ENCODE measurements at places on chromosomes 13 and 19. TPM values are rescaled to one million over a fixed set of nuclear protein-coding genes. Genes with fewer than 3 reads are reported as not detected.

Gene KLK5
- not detected for total RNA-seq

Gene PSG6
- total RNA-seq, result 0.32 TPM

DNA sequence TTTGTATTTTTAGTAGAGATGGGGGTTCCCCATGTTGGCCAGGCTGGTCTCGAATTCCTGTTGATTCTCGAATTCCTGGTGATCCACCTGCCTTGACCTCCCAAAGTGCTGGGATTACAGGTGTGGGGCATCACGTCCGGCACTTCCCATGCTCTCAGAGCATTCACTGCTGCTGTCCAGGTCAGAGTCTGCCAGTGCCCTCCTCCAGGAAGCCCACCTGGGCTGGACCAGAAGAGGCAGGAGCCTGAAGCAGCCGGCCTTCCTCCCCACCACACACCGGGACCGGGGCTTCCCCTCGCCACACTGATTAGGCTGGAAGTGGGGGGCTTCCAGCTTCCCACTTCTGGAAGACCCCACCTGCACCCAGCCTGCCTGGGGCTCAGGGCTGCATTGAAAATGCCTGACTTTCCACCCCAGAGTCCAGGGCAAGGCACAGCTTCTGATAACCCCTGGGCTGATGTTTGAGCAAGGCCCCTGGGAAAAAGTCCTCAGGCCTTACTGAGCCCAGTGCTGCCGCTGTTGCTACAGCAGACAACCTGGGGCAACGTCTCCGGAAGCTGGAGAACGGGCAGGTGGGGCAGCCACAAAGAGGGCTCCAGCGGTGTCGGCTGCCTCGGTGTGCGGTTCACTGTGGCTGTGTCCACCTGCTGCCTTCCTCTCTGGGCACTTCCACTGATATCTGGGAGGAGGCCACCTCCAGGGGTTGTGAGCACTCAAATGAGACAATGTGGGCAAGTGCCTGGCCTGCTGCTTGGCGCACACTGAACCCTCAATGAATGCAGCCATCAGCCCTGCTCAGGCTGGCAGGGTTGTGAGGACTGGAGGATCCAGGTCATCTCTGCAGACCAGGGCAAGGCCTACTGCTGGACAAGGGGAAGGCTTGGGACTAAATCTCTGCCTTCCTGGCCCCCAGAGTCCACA lies 22.6 kb downstream of the CEBPA start:
- DNase-seq, result no peak

DNA sequence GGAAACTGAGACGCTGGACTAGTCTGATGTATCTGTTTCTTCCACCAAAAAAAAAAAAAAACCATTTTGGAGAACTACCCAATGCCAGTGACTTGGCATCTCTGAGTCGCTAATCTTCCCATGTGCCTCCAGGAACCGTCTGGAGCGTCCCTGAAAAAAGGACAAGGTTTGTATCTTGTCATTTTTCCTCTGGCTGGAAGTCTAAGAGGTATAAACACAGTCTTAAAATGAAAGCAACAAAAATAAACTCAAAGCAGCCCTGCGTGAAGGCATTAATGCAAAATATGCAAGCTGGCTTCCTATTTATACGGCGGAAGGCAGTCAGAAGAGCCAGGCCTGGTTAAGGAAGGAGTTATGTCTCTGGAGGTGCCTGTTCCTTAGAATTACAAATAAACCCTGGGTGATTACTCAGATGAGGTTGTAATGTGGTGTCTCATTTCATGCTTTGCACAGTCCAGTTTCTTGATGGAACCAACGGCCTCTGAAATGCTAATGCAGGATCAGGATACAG lies 20.3 kb downstream of the ACTN4 start:
- peak; percentile 88 for DNase-seq

GRCh38 chr19:677201-677600 lies 1.0 kb downstream of the FSTL3 start:
- DNase-seq, result peak; percentile 92

- DNase-seq, result peak; percentile 55
Measured at GRCh38 chr19:55005684-55006488, 32.2 kb downstream of the GP6 start.

GRCh38 chr19:54160182-54160811 lies 776 bp upstream of the LENG1 start:
- DNase-seq, result peak; percentile 55

Gene MADCAM1
- under 0.01 TPM for total RNA-seq

Gene OR7C1
- not detected for total RNA-seq

GRCh38 chr19:33815380-33816340 lies 19.0 kb downstream of the KCTD15 start:
- DNase-seq, result peak; percentile 42

GRCh38 chr13:41833201-41833600 lies 127.7 kb downstream of the VWA8 start:
- no peak for DNase-seq

Gene CCDC169
- 0.97 TPM for total RNA-seq

Gene VSTM2B
- total RNA-seq, result not detected

Gene PCSK4
- 1.3 TPM for total RNA-seq

- peak; percentile 77 for DNase-seq
Measured at GRCh38 chr19:45615795-45616703, 14.0 kb upstream of the GPR4 start.

GRCh38 chr13:28116736-28117135 lies 16.4 kb upstream of the FLT3 start:
- no peak for DNase-seq

DNA sequence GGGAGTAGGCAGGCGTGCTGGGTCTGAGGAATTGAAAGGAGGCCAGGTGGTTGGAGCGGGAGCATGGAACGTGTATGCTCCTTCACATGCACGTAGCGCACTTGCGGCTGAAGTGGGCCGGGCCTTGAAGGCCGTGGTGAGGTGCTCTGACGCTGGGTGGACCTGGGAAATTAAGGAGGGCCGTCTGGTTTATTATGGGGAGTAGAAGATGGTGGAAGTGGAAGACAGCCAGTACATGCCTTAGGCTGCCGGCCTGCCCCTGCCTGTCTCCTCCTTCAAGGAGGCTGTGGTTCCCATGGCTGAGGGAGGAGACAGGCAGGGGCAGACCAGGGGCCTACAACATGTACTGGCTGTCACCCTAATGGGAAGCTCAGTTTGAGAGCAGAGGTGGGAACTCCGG lies 23.9 kb downstream of the GATAD2A start:
- no peak for DNase-seq

GRCh38 chr13:70203661-70204229 lies 95.5 kb upstream of the KLHL1 start:
- DNase-seq, result no peak

- DNase-seq, result no peak
Measured at GRCh38 chr19:3810708-3811355, 24.7 kb upstream of the MATK start.

DNA sequence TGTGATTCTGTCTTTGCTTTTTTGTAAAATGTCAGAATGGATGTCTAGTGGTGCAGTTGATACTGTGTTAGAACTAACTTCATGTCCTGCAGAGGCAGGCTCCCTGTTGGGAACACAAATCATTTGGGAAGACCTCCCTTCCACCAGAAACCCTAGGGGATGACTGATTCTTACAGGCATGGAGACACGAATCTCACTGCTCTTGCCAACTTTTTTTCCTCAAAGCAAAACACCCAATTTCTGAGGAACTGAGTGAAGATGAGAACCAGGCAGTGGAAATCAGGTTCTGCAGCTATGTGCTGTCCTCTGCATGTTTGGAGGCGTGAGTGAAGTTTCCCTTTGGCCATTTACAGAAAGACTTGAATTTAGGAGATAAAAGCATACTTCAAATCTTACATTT lies 87.5 kb upstream of the CSNK1A1L start:
- no peak for DNase-seq

Gene ZNF610
- total RNA-seq, result 0.97 TPM

GRCh38 chr13:100581504-100581903 lies 7.1 kb downstream of the GGACT start:
- no peak for DNase-seq

Gene NTF4
- total RNA-seq, result not detected

- no peak for DNase-seq
Measured at GRCh38 chr13:89721216-89721615, 1626.3 kb upstream of the MIR17HG start.

GRCh38 chr13:89966524-89966923 lies 1381.0 kb upstream of the MIR17HG start:
- DNase-seq, result no peak

- no peak for DNase-seq
Measured at GRCh38 chr13:46855166-46855565, 41.7 kb downstream of the HTR2A start.

Gene B3GNT3
- not detected for total RNA-seq

- no peak for DNase-seq
Measured at GRCh38 chr13:27593267-27593666, 27.1 kb downstream of the LNX2 start.

Gene CERS4
- 10.3 TPM for total RNA-seq

DNA sequence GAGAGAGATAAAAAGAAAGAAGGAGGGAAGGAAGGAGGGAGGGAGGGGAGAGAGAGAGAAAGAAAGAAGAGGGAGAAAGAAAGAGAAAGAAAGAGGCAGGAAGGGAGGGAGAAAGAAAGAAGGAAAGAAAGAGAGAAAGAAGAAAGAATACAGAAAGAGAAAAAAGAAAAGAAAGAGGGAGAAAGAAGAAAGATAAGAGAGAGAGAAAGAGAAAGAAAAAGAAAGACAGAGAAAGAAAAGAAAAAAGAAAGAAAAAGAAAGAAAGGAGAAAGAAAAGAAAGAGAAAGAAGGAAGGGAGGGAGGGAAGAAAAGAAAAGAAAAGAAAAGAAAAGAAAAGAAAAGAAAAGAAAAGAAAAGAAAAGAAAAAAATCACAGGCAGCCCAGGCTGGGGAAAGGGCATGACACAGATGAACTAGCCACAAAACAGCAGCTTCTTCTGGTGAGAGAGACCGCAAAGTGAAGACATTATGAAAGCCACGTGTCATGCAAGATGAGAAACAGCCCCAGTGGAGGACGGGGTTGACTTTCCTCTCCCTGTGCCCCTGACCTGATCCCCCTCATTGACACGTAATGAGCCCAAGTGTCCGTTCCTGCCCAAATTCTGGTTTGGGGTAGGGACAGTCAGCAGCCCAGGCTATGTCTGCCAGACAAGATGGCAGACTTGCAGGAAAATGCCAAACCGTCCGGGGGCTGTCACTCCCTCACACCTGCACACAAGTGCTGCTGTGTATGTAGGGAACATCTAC lies 102.1 kb downstream of the INSR start:
- DNase-seq, result peak; percentile 23

Gene ZNF792
- 6.5 TPM for total RNA-seq

Gene FAM98C
- 10.3 TPM for total RNA-seq

DNA sequence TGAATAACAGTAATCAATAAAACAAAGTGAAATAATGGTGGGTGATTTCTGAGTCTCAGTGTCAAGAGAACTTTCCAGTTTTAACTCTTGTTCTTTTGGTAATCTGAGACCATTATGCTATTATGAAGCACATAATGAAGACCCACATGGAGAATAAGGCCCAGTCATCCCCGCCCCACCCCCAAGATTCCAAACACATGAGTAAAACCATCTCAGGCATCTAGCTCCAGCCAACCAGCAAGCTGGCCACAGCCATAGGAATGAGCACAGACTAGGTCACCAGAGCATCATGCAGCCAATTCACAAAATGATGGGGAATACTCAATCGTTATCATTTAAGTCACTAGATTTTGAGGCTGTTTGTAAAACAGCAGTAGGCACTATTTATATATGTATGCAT lies 1769.0 kb upstream of the PCDH20 start:
- no peak for DNase-seq
